ENCODE measurements at places on chromosomes 7 and 10. TPM values are rescaled to one million over a fixed set of nuclear protein-coding genes. Genes with fewer than 3 reads are reported as not detected.

DNA sequence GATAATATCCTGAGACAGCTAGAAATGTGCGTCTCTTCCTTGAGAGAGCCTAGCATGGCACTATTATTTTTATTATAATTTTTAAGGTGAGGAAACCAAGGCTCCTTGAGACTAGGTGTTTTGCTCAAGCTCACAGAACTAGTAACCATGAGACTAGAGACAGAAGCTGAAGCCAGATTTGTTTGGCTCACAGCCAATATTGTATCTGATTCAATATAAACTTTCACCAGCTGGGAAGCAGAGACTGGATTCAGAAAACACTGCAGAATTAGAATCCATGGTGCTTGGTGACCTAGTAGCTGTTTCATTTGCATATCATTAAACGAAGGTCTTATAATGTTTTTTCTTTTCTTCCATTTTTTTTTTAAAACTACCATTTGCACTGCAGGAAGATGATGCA lies 64.4 kb downstream of the DNAJB9 start:
- H3K27me3 ChIP-seq, result no peaks in the 10 kb centered on the region
- H3K4me1 ChIP-seq, result no peaks in the 10 kb centered on the region
- H3K36me3 ChIP-seq, result no peaks in the 10 kb centered on the region
- H3K4me3 ChIP-seq, result no peak overlapping the region
- DNase-seq, result no peak

C7orf57 gene
- 0.18 TPM for total RNA-seq

DNA sequence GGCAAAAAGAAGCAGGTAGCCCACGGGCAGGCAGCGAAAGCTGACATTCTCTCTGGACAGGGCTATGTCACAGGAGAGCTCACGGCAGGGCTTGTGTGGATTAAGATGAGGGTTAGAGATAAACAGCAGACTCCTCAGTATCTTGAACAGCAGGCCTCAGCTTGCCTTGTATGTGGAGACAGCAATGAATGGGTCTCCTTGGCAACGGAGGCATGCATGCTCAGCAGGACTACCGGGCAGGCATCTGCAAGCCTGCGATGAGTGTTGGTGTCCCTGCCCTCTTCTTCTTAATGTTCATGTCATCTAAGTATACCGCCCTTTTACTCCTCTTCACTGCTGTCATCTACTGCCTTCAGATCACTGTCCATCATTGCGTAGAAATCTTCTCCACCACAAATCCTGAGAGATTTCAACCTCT lies 81.9 kb upstream of the C1GALT1 start:
- no peak overlapping the region for H3K27ac ChIP-seq
- peaks cover 8% of the 10 kb centered on the region for H3K4me1 ChIP-seq
- no peak for DNase-seq
- H3K27me3 ChIP-seq, result no peaks in the 10 kb centered on the region

GRCh38 chr10:11163780-11164550 lies 146.3 kb downstream of the CELF2 start:
- H3K27me3 ChIP-seq, result no peaks in the 10 kb centered on the region
- peaks cover 46% of the 10 kb centered on the region for H3K4me1 ChIP-seq
- peak overlapping the region; percentile 94 for H3K27ac ChIP-seq
- peak overlapping the region; percentile 96 for H3K4me3 ChIP-seq
- peak; percentile 52 for DNase-seq

All from T-cell (primary cell).